COLO829 (cell line): ENCODE measurements at places on chromosomes 4 and X.

DNA sequence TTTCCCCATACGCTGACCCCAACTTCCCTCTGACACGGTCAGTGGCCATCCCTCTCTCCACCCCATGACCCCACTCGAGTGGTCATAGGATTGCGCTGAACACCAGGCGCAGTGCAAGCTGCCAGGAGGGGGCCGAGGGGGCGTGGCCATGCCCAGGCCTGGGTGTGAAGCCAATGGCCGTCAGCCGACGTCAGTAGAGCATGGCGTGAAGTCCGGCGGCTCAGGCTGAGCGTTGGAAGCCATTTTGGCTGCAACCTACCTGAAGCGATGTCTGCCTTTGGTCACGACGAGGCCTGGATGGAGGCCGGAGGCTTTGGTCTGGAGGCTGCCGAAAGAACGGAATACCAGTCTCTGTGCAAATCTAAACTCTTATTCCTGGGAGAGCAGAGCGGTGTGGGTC is at the start of gene RAB41:
TSS of gene RAB41 (plus strand) at position 222 of the 400 bp plus-strand sequence. CDS start at position 268, 46 bp downstream.
- DNase-seq, result no peak

DNA sequence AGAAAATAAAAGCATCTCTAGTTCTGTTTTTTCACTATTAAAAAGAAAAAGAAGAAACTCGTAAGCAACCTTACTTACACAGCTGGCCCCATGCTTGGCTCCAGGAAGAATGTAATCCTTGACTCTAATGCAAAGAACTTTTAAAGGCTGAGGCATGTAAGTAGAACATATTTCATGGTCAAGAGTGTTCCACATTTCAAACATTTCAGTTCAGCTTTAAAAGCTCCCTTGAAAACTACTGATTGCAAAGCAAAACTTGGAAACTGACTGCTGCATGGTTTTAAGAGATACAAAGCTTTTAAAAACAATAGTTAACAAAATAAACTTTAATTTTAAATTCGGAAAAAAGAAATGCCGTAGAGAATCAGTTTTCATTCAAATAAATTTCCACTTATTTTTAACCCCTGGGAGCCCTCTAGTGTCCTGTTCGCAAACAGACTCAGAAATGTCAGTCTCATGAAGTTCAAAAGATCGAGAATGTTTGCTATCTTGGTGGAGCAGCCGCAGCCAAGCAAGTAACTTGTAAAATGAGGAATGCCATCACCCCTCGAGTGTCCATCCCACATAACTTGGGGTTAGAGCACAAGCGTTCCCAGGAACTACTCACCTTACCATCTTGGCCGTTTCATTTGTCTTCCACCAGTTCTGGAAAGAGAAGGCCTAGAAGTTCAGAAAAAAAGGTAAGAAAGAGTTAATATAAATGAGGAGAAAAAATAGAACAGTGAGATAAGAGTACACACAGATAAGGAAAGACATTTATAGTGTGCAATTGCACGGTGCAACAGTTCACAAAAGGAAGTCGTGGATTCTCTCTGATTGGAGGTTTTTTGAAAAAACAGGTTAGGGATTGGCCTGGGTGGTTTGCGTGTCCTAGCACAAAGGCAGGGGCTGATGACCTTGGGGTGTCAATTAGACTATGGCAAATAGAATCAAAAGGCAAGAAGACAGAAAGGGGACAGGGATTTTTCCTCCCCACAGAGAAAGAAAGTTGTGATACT is at the start of gene GASK1B:
TSS of gene GASK1B (minus strand) at position 765 of the 998 bp plus-strand sequence. CDS start 1,650 bp downstream, outside the sequence.
- DNase-seq, result peak; percentile 72

GRCh38 chr4:127140306-127140705 is 492.5 kb upstream of the INTU start:
- no peak for DNase-seq

DNA sequence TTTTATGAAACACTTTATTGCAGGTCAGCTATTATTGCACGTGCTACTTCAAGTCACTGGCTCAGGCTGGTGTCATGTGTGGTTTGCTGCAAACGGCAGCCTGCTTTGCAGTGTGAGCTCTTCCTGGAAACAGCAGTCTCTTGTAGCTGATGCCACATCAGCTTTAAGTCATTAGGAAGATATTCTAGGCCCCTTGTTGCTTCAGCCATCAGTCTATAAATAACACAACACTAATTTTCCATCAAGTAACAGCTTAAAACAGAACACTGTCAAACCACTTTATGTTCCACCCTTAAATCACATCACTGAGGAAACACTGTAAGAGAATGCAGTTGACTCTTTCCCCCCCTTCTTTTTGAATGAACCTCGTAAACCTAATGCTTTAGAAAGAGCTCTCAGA is 93.8 kb downstream of the GATB start:
- no peak for DNase-seq

- DNase-seq, result no peak
Measured at GRCh38 chrX:123878252-123878721, 18.4 kb downstream of the XIAP start.

DNA sequence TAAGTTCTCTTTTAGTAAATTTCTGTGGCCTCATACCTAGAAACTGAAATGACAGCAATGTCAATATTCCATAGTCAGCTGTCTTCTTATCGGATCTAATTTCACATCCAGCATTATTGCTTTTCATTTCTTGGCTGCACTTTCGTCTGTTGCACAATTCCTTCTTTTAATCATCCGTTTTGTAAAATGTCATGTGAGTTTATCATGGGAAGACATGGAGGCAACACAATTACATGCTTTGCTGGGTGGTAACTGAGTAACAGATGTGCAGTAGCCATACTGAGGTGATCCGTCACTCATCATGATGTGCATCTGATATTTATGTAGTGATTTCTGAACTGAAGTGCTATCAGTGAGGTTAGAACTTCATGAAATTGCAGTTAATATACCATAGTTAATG is 68.3 kb upstream of the SLC7A11 start:
- no peak for DNase-seq

DNA sequence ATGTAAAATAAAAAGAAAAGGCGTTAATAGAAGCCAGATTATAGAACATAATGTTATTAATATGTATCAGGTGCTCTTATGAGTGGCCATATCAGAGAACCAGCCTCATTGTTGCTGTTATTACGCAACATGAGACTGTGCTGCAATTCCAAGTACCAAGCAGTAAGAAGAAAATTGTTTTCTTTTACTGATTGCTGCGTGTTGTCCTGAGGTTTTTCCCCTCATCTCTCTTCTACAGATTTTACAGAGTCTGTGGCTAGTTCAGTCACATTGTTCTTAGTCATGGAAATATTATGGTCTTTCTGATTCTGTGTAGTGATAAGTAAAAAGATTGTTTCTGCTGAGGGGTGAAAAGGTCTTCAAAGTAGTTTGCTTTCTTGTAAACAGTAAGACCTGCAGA is 55.9 kb downstream of the NPNT start:
- DNase-seq, result peak; percentile 28

DNA sequence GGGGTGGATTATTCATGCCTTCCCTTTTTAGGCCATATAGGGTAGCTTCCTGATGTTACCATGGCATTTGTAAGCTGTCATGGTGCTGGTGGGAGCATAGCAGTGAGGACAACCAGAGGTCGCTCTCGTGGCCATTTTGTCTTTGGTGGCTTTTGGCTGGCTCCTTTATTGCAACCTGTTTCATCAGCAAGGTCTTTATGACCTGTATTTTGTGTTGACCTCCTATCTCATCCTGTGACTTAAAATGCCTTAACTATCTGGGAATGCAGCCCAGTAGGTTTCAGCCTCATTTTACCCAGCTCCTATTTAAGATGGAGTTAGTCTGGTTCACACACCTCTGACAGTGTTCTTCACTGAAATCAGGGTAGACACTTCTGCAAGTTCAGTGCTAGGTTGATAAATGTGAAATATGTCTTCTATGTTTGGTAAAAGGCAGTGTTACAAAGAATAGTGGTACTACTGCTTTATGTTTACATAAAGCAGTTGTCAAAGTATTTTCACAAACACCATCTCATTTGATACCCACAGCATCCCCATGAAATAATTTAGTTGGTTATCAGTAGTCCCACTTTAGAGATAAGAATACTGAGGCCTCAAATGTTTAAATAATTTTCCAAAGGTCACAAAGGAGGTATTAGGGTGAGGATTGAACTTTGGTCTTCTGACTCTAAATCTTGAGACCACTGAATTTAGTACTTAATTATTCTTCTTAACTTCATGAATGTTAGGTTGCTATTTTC is 77.1 kb upstream of the C4orf54 start:
- DNase-seq, result no peak

DNA sequence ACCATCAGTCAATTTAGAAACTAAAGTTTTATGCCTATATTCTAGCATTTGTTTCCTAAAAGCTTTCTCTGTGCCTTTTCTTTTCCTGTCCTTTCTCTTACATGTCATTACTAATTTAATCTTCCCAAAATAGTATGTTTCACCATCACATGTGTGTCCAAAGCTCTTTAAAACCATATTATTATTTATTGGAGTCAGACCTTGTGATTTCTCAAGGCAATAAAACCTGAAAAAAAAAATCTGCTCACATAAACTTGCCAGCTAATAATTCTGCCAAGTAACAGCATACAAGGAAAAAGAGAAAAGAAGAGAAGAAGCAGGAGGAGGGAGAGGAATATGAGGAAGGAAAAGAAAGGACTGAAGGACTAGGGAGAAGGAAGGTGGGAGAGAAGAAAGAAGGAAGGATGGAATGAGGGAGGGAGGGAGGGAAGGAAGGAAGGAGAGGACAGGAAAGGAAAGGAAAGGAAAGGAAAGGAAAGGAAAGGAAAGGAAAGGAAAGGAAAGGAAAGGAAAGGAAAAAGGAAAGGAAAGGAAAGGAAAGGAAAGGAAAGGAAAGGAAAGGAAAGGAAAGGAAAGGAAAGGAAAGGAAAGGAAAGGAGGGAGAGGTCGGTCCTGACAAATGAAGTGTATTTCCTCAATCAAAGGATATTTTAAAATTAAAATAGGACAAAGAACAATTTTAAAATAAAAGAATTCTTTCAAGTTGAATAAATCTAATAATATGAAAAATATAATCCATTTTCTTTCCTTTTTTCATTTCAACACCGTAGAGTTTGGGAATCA is 57.4 kb downstream of the ANTXR2 start:
- DNase-seq, result no peak

GRCh38 chr4:74838746-74839370 is 44.5 kb upstream of the BTC start:
- no peak for DNase-seq

GRCh38 chr4:184688447-184688846 is 38.9 kb downstream of the PRIMPOL start:
- no peak for DNase-seq

DNA sequence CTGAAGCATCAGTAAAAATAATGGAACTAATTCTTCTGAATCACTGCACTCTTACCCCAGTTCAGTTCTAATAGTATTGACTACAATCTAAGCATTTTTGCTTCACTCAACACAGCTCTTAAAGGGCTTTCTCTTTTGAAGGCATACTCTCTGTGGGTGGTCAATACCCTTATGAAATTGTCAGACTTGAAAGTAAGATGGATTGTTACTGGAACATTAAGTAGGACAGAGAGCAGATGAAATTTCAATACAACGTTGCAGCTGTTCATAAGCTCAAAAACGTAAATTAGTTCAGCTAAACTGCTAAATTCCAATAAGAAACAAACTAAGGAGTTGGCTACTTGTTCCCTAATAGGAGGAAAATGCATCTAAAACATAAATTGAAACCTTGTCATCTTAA is 352.3 kb upstream of the TENM3 start:
- no peak for DNase-seq

DNA sequence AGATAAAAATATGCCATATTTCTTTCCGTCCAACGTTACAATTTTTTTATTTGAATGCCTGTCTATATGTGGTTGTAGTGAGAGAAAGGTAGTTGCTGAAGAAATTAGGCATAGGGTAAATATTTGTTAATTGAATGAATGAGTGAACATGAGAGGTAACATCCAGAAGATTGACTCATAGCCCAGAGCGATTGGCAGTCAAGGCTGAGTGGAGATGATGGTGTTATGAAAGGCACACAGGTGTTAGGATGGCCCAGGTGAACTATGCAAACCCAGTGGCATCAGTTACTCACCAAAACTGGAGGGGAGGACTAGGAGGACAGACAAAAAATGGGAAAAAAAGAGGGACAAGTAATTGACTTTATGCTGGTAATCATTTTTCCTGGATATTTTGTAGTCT is 31.7 kb upstream of the SPRY1 start:
- DNase-seq, result no peak

DNA sequence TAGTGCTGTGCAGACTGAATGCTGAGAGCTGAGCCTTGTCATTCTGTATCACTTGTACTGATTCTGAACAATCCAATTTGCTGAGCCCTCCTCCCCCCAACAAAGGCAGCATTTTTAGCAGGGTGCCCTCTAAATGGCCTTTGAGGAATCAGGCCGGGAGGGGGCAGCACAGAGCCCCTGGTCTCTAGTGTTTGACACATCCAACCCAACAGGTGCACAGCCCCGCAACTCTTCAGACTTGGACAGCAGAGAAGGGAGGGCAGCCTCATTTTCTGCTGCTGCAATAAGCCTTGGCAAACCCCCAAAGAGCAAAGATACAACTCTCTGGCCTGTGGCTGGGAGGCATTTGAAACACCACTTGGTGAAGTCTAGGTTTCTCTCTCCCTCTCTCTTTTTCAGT is 3.4 kb downstream of the ATP1B4 start:
- DNase-seq, result no peak

DNA sequence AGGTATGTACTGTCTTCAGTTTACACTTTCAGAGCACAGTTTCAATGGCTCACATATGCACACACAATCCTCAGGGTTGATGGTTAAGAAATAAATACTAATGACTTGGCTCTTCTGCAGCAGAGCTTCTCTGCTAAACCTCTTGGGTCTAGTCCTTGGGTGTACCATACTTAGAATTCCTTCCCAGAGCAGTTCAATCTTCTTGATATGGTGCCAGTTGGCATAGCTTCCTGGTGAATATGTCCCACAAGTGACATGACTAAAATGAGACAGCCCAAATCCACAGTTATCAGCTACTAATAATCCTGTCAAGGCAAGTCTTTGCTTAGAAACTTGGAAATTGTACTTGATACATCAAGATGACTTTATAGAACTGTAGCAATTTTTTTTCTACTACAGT is 654.4 kb downstream of the IQCM start:
- DNase-seq, result no peak

GRCh38 chr4:89765966-89766365 is 71.0 kb downstream of the SNCA start:
- peak; percentile 47 for DNase-seq

- DNase-seq, result no peak
Measured at GRCh38 chr4:82811392-82811791, 12.8 kb upstream of the SCD5 start.

DNA sequence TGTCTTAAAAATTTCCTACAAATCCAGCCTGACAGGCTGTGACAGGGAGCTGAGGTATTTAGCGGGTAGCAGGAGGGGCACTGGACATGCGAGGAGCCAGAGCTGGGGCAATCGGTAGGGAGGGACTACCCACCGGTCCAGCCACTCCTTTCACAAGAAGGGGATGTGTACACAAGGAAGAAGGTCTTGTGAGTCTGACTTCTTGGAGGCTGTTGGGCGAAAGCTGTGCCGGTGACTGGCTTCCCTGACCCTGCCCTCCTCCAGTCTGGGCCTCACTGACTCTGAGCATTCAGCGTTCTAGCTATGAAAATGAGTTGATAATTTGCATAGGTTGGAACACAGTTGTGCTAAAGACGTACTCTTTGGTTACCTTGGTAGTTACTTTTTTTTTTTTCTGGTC is 12.7 kb upstream of the CXCL8 start:
- no peak for DNase-seq

- DNase-seq, result no peak
Measured at GRCh38 chrX:154490021-154490413, 412 bp downstream of the SLC10A3 start.

- peak; percentile 96 for DNase-seq
Measured at GRCh38 chr4:112857461-112857860, 192.0 kb upstream of the ANK2 start.
